HEK293T (cell line): ENCODE measurements at places on chromosomes 4 and X.
A peak's percentile ranks its signal among the peaks of the same experiment; 100 is the strongest.

GRCh38 chr4:183081116-183081469 lies 18.0 kb upstream of the WWC2 start:
- no peak for DNase-seq

DNA sequence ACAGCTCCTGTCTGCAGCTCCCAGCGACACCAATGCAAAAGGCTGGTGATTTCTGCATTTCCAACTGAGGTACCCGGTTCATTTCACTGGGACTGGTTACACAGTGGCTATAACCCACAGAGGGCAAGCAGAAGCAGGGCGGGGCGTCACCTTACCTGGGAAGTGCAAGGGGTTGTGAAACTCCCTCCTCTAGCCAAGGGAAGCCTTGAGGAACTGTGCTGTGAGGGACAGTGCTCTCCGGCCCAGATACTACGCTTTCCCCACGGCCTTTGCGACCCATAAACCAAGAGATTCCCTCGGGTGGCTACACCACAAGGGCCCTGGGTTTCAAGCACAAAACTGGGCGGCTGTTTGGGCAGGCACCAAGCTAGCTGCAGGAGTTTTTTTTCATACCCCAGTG lies 218.9 kb downstream of the PPP3CA start:
- no peak for DNase-seq

DNA sequence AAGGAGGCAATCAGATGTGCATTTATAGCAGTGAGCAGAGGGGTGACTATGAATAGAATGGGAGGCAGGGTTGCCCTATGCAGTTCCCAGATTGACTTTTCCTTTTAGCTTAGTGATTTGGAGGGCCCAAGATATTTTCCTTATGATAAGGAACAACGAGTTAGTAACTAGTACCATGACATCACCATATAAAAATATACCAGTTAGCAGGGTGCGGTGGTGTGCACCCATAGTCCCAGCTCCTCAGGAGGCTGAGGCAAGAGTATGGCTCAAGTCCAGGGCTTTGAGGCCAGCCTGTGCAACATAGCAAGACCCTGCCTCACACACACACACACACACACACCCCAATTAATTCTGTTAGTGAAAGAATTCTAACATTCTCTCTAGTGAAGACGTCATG lies 53.0 kb downstream of the IL13RA2 start:
- no peak for DNase-seq

DNA sequence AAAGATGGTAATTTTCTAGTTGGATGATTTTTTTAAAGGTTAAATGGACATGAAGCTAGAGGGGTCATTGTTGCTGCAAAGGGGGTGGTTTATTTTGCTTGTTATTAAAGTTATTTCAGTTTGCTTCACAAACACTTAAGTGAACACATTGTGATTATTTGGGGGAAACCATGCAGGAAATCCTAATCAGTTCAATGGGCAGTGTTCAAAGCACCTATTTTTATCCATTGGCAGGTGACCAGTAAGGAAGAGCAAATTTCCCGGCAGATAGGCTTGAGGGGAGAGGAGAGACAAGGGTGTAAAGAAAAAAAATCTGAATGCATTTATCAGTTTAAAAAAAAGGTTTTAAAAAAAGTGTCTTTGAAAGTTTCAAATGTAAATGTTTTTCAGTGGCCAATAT lies 17.6 kb downstream of the GPR174 start:
- DNase-seq = no peak

- no peak for DNase-seq
Observed at GRCh38 chr4:183072176-183072575, 26.9 kb upstream of the WWC2 start.

GRCh38 chr4:21184788-21185187 lies 484.5 kb downstream of the PACRGL start:
- DNase-seq = no peak

- DNase-seq = no peak
Observed at GRCh38 chrX:11739776-11740175, 18.3 kb upstream of the MSL3 start.

GRCh38 chr4:99987681-99988080 lies 37.6 kb upstream of the H2AZ1 start:
- DNase-seq = no peak

DNA sequence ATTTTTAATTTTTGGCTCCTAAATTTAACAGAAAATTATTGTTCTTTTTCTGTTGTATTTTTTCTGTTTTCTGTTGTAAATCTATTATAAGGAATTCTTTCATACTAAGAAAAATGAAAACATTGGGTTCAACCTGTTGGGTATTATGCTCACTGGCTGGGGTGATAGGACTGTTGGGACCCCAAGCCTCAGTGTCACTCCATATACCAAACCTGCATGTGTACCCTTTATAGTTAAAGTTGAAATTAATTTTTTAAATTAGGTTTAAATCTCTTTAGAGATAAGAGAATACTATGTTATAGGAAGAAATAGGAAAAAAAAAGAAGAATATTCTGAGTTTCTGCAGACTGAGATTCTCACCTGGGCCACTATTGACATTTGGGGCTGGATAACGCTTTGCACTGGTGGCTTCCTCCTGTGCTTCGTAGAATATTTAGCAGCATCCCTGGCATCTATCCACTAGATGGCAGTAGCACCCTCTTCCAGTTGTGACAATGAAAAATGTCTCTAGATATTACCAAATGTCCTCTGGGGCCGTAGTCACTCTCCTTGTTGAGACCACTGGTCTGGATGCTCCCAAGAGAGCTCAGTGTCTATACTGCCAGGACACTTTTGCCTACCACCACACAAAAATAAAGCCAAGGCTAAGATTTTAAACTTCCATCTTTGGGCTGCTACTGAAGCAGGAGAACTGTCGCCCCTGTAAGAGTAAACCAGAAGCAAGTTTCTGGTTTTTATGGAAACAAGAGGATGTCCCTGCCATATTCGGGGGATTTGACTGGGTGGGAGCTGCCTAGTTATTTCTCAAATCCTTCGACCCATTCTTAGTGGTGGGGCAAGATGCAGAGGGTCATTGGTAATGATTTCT lies 22.4 kb upstream of the CLTRN start:
- DNase-seq = peak; percentile 63

DNA sequence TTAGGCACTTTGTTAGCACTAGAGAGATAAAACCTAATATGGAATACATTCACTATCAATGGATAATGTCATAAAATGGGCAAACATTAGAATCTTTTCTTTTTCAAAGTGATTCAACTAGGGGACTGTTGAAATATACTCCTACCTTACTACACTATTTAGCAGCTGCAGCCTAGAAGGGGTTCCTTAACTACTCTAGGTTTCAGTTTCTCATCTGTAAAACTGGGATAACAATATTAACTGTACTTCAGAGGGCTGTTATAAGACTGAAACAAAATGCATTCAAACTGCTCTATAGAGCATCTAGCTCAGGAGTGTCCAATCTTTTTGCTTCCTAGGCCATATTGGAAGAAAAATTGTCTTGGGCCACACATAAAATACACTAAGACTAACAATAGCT lies 147.4 kb downstream of the CDS1 start:
- DNase-seq = no peak

DNA sequence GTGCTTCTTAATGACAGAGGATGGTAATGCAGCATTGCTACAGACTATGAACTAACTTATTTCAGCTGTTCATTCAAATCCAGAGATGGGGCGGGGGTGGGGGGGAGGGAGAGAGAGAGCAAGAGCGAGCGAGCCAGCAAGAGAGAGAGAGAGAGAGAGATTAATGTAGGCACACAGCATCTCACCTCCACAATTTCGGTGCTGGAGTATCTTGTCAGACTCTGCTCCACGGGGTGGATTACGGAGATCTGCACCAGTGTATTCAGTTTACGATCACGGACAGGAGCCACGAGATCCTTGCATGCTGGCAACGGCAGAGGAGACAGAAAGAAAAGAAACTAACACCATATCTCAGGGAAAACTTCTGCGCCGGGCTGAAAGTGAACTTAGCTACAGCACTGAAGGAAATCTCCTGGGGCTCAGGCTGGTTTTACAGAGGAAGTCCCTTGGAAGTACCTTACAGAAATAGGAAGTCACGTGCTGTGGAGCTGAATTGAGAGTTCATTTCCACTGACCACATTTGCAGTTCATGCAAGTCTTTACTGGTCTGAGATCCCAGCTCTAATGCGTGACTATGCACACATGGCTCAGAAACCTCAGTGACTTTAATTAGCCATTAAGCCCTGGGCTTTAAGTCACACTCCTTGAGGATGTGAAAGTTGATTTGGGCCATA lies 440.9 kb downstream of the INPP4B start:
- DNase-seq = peak; percentile 38

- DNase-seq = no peak
Observed at GRCh38 chrX:4382273-4382672, 668.8 kb upstream of the PRKX start.

GRCh38 chrX:107825698-107826237 lies at the start of gene MID2:
Gene MID2, plus strand, starts transcription at chrX:107825866. Its CDS starts 561 bp downstream, at chrX:107826427.
- DNase-seq = peak; percentile 77

DNA sequence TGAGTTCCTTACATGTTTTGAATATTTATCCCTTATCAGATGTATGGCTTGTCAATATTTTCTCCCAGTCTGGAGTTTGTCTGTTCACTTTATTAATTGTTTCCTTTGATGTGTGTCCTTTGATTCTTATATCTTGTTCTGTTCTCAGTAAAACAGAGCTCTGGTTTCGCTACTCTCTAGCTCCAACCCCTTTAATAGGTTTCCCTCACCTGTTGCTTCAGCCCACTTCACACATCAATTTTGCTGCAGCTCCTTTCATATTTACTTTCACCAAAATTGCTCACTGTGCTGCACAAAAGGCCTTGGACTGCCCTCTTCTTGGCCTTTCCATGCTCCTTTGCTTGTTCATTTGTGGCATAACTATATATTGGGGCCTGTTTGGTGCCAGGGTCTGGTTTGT lies 85.1 kb downstream of the CFAP299 start:
- DNase-seq = no peak

- no peak for DNase-seq
Observed at GRCh38 chrX:6067600-6067999, 161.1 kb downstream of the NLGN4X start.

DNA sequence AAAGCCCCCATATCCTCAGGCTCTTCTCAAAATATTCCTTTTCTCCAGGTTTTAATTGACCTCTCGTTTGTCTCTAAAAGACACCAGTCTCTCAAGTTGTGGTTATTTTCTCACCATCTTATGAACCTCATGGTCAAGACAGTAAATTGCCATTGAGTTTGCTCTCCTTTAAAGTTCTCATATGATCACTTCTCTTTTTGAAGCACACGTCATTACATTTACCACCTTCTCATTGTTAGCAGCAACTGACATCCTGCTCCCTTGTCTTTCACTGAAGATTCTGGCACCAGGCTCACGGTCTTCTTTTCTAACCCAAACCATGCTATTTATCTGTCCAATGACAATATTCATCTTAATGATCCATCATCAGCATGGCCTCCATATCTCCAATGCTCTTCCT lies 324.2 kb downstream of the TMA16 start:
- no peak for DNase-seq
